ENCODE measurements at places on chromosomes 1 and 21. TPM values are rescaled to one million over a fixed set of nuclear protein-coding genes. Genes with fewer than 3 reads are reported as not detected.

The ZBTB21 gene
- total RNA-seq: 4.8 TPM

The ERICH3 gene
- total RNA-seq: not detected

The CR1 gene
- 1.4 TPM for total RNA-seq

The VASH2 gene
- total RNA-seq: not detected

The FYB2 gene
- total RNA-seq: 0.45 TPM

The CD244 gene
- not detected for total RNA-seq

The SH3BGR gene
- total RNA-seq: 16.5 TPM

The PLA2G2F gene
- 0.18 TPM for total RNA-seq

DNA sequence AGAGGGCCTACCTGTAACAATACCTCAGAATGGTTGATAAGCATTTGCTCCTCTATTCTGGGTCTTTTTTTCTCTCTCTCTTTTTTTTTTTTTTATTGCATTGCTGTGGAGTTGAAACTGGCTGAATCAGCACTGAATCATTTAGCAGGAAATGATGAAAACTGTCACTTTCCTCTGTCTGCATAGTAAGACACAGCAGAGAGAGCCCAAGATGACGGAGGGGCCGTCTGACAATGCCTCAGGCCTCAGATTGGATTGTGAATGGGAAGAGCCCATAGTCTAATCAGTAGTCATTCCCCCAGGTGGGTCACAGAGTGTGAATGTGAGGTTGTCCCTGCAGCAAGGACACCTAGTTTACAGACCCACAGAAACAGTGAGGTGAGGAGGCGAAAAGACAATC, 193.2 kb upstream of the PLXNA2 start:
- H3K36me3 ChIP-seq: no peaks in the 10 kb centered on the region
- no peak overlapping the region for H3K4me3 ChIP-seq
- H3K27ac ChIP-seq: no peak overlapping the region
- no peak for DNase-seq
- H3K4me1 ChIP-seq: no peaks in the 10 kb centered on the region

GRCh38 chr1:115112496-115113375, 23.4 kb upstream of the TSPAN2 start:
- H3K27ac ChIP-seq: no peak overlapping the region
- peak; percentile 69 for DNase-seq
- H3K4me1 ChIP-seq: peaks cover 6% of the 10 kb centered on the region

GRCh38 chr1:101312147-101312546, 75.3 kb downstream of the S1PR1 start:
- H3K4me1 ChIP-seq: peaks cover 17% of the 10 kb centered on the region
- H3K4me3 ChIP-seq: no peak overlapping the region
- DNase-seq: no peak
- no peak overlapping the region for H3K27ac ChIP-seq
- no peaks in the 10 kb centered on the region for H3K36me3 ChIP-seq
- no peaks in the 10 kb centered on the region for H3K27me3 ChIP-seq

DNA sequence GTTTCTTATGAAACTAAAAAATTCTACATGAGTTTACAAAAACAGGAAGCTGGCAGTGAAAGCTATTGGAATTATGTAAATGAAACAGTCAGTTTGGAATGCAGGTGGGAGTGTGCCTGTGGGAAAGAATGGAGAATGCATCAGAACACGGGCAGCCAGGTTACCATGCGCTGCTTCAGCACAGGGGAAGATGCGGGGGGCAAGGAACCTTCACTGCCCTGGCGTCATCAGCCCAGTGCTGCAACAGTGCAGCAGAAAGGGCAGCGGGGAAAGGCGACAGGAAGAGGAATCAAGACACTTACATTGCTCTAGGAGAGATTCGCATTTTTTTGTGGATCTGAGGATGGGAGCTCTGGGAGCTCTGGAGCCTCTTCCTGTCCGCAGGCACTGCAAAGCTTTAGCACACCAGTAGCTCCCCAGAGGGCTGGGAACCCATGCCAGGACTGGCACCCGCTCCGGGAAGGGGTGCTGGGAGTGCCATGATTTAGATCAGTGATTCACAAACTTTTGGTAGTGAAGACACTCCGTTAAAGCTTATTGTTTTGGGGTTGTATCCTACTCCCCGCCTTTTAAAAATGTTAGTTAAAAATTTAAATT, 64.1 kb upstream of the WDR26 start:
- no peaks in the 10 kb centered on the region for H3K27me3 ChIP-seq
- H3K4me1 ChIP-seq: peaks cover 45% of the 10 kb centered on the region
- H3K4me3 ChIP-seq: no peak overlapping the region
- peak overlapping the region; percentile 80 for H3K27ac ChIP-seq
- DNase-seq: peak; percentile 71

GRCh38 chr1:84846387-84846786, 46.6 kb downstream of the LPAR3 start:
- no peak overlapping the region for H3K4me3 ChIP-seq
- no peak for DNase-seq
- H3K36me3 ChIP-seq: no peaks in the 10 kb centered on the region

- peaks cover 21% of the 10 kb centered on the region for H3K4me1 ChIP-seq
- peak overlapping the region; percentile 77 for H3K27ac ChIP-seq
- no peaks in the 10 kb centered on the region for H3K27me3 ChIP-seq
Measured at GRCh38 chr1:231396643-231397042, 25.4 kb downstream of the EGLN1 start.

DNA sequence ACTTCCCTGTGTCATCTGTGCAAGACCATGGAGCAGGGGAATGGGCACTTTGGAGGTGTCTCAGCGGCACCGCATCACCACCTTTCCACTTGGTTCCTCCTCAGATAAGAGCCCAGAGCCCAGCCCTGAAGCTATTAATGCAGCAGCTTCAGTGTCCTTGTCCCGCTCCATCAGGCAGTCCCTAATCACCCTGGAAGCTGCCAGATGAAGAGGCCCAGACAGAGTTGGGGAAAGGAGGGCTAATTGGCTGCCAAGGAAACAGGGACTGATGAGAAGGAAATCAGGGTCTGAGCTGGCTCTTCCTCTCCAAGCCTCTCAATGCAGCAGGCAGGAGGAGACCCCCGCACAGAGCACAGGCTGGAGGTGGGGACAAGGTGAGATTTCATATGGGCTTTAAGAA, 83.1 kb upstream of the KLHDC7A start:
- no peak overlapping the region for H3K4me3 ChIP-seq
- H3K27ac ChIP-seq: no peak overlapping the region
- H3K27me3 ChIP-seq: peaks cover 50% of the 10 kb centered on the region
- no peaks in the 10 kb centered on the region for H3K36me3 ChIP-seq
- DNase-seq: no peak

DNA sequence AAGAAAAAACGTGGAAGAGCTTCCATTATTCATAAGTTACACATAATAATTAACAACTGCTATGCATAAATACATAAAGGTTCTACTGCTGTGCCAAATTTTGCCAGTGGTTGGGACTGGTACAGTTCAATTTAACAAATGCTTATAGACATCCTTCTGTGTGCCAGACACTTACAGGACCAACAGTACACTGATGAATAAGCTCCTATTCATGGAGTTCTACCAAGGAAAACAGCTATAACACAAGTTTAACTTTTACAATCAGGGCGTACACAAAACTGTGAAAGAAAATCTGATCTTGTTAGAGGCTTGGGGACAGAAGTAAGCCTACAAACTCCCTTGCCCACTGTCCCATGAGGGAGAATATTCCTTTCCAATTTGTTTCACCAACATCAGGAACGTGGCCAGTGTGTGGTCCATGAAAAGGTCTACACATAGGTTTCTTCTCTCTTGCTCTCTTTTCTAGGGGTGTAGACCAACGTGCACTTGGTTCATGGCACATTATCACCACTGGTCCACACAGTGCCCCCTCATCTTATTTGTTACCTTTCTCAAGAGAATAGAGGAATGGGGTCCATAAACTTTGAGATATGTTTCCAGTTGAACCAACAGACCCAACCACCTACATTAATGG, 10.1 kb downstream of the NRIP1 start:
- no peak overlapping the region for H3K4me3 ChIP-seq
- no peak overlapping the region for H3K27ac ChIP-seq
- no peaks in the 10 kb centered on the region for H3K36me3 ChIP-seq

GRCh38 chr1:234713859-234714258, 103.9 kb upstream of the IRF2BP2 start:
- no peak for DNase-seq
- H3K4me1 ChIP-seq: peaks cover 38% of the 10 kb centered on the region
- H3K36me3 ChIP-seq: no peaks in the 10 kb centered on the region
- H3K27ac ChIP-seq: no peak overlapping the region
- no peaks in the 10 kb centered on the region for H3K27me3 ChIP-seq
- H3K4me3 ChIP-seq: no peak overlapping the region

DNA sequence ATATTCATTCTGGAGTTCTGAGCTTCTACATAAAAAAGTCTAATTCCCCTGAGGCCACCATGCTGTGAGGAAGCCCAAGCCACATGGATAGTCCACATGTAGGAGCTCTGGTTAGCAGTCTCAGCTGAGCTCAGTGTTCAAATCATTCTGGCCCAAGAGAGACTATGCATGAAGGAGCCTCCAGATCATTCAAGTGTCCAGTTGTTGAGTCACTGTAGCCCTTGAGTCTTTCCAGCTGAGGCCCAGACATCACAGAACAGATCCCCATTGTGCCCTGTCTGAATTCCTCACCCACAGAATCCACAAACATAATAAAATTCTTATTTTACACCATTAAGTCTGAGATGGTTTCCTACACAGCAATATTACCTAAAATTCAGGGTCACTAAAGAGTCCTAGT, 107.0 kb upstream of the NGF start:
- DNase-seq: no peak
- H3K36me3 ChIP-seq: no peaks in the 10 kb centered on the region
- H3K27ac ChIP-seq: no peak overlapping the region

DNA sequence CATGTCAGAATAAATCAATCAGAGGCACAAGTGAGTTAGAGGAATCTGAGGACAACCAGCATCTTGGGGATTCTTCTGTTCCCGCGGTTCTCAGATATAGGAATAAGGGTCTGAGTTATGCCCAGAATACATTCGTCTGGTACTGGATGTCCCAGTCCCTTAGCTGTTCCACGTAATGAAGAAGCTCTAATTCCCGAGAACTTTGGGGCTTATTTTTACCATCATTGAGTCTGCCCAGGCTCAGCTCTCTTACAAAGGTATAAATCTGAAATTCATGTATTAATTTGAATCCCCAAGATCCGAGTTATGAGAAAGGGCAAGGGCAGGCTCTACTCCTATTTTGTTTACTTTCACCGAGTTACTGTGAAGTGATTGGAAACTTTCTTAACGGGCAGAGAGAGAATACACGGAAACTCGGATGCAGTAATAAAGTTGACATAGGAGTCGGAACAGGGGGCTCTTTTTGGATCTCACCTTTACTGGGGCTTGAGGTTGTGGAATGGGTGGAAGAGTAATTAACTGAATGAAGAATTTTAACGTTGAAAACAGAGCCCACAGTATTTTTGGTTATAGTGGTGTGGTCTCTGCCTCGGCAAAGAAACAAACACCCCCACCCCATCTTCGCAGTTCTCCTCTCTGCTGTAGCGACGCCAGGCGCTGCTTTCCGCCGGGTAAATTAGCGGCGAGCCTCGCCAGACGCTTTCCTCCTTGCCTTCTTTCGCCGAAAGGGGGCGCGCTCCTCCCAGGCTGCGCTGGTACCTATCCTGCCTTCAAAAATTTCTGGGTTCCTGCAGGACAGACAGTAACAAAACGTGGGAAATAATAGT, 7.1 kb downstream of the PRRX1 start:
- H3K4me3 ChIP-seq: no peak overlapping the region
- H3K27ac ChIP-seq: no peak overlapping the region
- no peaks in the 10 kb centered on the region for H3K4me1 ChIP-seq
- peaks cover 78% of the 10 kb centered on the region for H3K27me3 ChIP-seq

GRCh38 chr1:211382182-211382713, 55.6 kb downstream of the TRAF5 start:
- H3K27ac ChIP-seq: peak overlapping the region; percentile 97
- H3K4me1 ChIP-seq: no peaks in the 10 kb centered on the region
- peak overlapping the region; percentile 66 for H3K4me3 ChIP-seq

- H3K4me1 ChIP-seq: peaks cover 7% of the 10 kb centered on the region
- H3K27me3 ChIP-seq: peaks cover 49% of the 10 kb centered on the region
- peak overlapping the region; percentile 33 for H3K27ac ChIP-seq
- H3K36me3 ChIP-seq: no peaks in the 10 kb centered on the region
- peak; percentile 49 for DNase-seq
- H3K4me3 ChIP-seq: no peak overlapping the region
Measured at GRCh38 chr1:24557711-24558131, 1.8 kb downstream of the NCMAP start.

DNA sequence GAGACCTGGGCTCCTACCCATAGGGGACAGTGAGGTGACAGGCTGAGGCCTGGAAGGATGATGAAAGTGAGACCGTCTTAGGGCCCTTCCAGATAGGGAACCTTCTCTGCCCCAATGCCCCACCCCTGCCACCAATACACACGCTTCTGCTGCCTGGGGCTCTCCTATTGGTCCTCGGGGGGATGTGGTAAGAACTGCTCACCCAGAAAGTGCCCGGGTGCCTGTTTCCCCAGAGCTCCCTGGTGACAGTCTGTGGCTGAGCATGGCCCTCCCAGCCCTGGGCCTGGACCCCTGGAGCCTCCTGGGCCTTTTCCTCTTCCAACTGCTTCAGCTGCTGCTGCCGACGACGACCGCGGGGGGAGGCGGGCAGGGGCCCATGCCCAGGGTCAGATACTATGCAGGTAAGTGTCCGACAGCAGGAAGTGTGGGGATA, 948 bp downstream of the SEMA4A start:
- H3K27me3 ChIP-seq: no peaks in the 10 kb centered on the region
- DNase-seq: peak; percentile 46
- peaks cover 27% of the 10 kb centered on the region for H3K4me1 ChIP-seq
- H3K27ac ChIP-seq: no peak overlapping the region
- peak overlapping the region; percentile 29 for H3K4me3 ChIP-seq

DNA sequence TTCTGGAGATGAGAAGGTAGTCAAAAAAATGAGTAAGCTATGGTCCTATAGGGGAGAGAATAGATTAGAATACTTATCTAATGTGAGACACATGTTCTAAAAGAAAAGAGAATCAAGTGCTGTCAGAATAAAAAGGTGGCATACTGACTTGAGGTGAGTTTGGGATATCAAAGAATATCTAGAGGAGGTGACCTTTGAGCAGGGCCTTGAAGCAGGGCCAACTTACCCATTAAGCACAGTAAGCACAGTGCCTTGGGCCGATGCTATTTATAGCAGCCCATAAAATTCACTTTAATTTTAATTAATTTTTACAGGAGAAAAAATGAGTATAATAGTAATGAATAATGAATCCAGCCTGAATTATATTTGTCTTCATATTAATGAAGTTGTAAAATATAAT, 92.2 kb downstream of the XPR1 start:
- H3K4me1 ChIP-seq: no peaks in the 10 kb centered on the region
- H3K36me3 ChIP-seq: no peaks in the 10 kb centered on the region

GRCh38 chr21:40769231-40769630, 77.7 kb downstream of the DSCAM start:
- H3K4me1 ChIP-seq: no peaks in the 10 kb centered on the region
- no peak overlapping the region for H3K27ac ChIP-seq
- no peaks in the 10 kb centered on the region for H3K36me3 ChIP-seq
- no peak overlapping the region for H3K4me3 ChIP-seq
- no peaks in the 10 kb centered on the region for H3K27me3 ChIP-seq
- no peak for DNase-seq

- no peaks in the 10 kb centered on the region for H3K4me1 ChIP-seq
- no peaks in the 10 kb centered on the region for H3K27me3 ChIP-seq
- no peak overlapping the region for H3K27ac ChIP-seq
- no peak overlapping the region for H3K4me3 ChIP-seq
- H3K36me3 ChIP-seq: no peaks in the 10 kb centered on the region
Measured at GRCh38 chr1:84110629-84111028, 33.4 kb upstream of the PRKACB start.

All from stomach (tissue), 19 donors.